Right cardiac atrium (tissue), 5 donors: ENCODE measurements at places on chromosomes 12 and 14.

DNA sequence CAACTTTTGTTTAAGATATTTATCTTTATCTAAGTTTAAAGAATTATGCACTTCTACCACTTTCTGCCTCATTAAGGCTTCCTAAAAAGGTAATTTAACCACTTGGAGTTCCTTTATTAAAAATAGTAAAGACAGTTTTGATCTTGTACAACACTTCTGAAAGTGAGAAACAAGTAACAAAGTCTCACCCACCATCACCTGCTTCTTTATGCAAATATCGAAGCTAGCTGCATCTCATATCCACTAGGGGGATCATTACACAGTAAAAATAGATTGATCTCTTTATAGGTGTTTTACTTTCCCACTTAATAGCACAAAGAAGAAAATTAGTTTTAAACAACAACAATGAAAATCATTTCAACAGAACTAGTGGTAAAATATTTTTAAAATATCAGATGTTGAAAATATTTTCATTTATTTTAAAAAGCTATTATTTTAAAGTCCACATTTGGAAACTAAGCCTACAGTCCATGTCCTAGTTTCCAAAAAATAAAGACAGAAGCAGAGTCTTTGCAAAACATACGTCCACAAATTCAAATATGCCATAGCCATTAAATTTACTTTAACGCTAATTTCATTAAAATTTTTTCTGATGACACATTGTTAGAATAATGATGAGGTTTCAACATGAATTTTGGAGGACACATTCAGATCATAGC, 160.0 kb upstream of the SOX5 start:
- DNase-seq: no peak

- DNase-seq: no peak
These were observed 29.8 kb downstream of the ADGRD1 start for GRCh38 chr12:130983328-130984017.

GRCh38 chr14:24149302-24149969, 2.1 kb downstream of the RNF31 start:
- no peak for DNase-seq

DNA sequence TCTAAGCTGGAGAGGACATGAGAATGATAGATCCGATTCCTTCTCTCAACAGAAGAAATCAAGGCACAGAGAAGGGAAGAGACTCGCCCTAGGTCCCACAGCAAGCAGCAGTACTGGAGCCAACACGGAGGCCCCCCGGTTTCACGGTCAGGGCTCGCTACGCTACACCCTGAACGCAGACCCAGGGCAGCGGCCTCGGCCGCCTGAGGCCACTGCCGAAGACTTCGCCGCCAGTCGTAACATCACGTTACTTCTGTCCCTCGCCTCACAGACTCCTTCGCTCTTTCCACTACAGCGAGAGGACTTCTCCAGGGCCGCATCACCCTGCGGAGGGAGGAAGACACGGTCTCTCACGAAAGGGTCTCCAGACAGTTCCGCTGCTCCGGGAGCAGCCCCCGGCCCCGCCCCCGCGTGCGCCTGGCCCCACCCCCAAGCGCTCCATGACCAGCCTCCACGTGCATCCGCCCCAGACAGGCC, 411 bp upstream of the DCAF4 start:
- DNase-seq: no peak

GRCh38 chr12:81395431-81395830, 317.6 kb downstream of the ACSS3 start:
- no peak for DNase-seq

DNA sequence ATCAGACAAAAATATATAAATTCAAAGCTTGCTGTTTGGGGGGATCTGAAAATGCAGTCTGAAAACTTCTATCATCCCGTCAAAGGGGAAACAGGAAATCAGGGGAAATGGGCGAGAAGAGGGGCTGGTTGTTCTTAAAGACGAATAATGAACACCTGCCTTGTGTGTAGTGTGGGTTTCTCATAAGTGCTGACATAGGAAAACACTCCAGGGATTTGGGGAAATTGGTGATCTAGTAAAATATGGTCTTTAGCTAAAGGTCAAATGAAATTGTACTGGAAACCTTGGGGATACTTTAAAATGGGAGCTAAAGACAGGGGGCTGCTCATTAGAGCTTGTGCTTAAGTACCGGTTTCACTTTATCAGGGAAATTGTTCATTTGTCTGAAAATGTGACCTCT, 39.6 kb upstream of the PIK3C2G start:
- no peak for DNase-seq

GRCh38 chr14:54344445-54344844, 52.4 kb upstream of the CDKN3 start:
- no peak for DNase-seq

DNA sequence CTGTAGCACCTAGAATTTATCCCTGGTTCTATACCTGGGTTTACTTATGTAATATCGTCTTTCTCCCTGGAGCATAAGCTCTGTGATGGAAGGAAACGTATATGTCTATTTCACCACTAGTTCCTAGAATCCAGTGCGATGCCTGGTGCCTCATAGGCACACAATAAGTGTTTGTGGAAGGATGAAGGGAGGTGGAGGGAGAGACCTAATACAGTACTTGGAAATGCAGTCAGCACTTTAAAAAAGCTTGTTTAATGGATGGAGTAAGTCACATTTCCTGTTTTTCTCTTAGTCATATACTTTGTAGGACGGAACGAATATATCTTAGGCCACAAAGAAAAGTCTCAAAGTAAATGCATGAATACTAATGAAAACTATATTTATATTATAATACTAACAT, 186.5 kb upstream of the HMGA2 start:
- DNase-seq: no peak

DNA sequence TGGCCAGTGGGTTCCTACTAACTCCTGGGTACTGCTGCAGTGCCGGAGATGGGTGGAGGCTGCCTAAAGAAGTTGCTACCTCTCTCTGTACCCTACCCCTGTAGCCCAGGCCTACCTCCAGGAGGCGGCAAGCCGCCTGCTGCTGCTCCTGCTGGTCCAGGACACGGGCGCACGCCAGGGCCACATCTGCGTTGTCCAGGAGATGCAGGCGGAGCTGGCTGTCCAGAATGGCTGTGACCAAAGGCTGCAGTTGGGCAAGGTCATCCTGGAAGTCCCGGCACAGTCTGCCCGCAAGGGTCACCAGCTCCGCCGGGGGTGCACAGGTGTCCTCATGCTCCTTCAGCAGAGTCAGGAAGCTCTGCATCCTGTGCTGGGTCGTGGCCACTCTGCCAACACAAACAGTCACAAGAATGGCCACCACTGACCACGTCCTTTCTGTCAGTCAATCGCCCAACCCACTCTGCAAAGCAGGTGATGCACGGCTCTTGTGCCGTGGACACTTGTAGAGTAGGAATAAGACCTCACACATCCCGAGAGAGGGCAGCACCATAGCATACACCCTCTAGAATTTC, 1.6 kb downstream of the ANHX start:
- DNase-seq: no peak

- DNase-seq: no peak
These were observed 17.2 kb downstream of the FAM186B start for GRCh38 chr12:49588281-49588680.

DNA sequence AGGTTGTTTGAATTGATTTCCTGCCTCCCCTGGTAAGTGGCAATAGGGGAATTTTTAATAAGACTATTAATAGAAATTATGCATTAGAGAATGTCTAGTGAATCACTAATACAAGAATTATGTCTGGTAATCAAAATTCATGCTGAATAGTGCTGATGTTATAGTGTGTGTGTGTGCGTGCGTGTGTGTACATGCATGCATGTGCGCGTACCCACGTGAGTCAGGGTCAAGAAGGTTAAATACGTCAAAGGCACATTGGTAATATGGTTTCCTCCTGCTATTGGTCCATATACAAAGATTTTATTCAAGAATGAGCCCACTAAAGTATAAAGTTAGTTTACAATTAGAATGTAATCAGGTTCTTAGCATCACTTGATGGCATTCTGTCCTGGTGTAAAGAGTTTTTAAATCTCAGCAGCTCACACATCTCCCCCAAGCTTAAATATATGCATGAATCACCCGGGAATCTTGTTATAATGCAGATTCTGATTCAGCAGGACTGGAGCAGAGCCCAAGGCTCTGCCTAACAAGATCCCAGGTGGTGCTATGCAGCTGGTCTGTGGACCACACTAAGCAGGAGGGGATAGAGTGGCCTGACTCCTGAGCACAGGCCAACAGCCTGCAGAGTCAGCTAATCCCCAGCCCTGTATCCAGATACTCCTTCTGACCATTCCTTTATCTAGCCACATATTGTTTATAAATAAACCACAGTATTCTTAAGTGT, 43.9 kb downstream of the TTC9 start:
- no peak for DNase-seq

DNA sequence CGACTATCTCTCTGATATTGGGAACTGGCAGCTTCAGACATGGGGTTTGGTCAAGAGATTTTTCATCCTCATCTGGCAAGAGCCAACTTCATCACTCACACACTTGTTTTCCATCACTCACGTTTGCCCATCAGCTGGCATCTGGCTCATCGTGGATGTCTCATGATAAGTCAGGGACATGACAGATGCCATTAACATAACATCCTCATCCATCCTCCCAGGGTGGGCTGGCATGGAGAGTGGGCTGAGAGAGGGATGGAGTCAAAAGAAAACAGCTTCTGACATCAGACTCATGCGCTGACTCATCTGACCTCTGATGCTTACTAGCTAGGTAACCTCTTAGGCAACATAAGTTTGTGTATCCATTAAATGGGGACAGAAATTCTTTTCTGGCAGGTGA, 1.8 kb upstream of the VSX2 start:
- DNase-seq: no peak

DNA sequence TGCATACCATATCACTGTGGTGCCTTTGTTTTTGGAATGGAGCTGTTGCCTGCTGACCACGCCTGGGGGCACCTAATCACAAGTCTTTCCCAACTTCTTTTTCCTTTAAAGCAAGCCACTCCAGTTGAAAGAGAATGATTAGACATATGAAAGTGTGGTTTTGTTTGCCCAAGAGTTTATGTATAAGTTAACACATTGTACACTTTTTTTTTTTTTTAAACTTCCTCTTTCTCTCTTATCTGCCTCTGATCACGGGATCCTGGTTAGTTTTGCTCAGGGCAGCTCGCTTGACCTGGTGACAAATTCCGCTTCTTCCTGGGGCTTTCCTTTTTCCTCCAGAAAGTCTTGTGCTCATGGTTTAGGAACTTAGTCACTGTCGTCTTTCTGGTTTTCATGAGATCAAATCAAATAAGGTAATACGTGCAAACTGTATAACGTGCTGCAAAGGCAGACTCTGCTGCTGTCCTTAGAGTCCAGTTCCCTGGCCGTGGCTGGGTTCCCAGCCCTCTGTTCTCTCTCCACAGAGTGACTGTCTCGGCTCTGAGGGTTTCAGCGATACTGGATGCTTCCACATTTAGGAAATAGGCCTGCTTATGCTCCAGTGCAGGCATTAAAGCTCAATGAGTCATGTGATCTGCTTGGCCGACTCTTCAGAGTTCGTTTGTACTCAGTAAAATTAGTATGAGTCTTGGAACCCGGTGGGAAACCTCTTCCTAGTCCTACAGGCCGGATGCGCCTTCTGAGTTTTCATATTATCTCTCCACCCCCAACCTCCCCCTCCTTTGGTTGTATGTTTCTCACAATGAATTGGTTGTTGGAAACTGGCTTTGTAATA, 15.2 kb downstream of the RASSF3 start:
- DNase-seq: peak; percentile 73

DNA sequence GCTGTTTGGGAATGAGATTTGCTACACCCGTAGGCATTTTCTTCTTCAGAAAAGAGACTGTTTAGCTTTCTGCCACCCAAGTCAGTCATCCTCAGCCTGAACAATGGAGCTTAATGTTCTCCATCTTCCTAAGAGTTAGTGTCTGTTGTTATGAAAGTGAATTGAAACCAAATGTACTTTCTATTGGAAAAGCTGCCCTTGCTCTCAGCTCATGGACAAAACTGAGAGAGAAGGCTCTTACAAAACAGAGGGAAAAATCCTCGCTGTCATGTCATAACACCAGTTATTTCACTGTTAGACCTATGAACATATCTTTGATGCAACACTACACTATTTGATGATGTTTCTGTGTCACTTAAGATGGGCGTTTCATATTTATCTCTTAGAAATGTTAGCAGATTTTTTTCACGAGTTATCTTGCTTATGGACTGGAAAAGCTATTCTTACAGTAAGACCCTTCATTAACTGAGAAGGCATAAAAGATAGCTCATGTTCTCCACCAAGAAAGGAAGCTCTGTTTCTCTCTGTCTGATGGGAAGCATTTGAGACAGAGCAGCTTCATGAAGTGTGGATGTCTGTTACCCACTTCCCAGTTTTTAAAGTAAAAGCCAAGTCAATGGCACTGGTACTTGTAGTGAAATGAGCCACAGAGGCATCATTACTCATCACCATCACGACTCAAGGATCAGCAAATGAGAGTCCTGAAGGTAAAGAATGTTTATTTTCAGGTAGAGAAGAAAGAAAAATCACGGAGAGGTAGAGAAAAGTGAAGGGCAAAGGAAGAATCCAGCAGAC, 483.9 kb downstream of the ZFP36L1 start:
- DNase-seq: no peak

DNA sequence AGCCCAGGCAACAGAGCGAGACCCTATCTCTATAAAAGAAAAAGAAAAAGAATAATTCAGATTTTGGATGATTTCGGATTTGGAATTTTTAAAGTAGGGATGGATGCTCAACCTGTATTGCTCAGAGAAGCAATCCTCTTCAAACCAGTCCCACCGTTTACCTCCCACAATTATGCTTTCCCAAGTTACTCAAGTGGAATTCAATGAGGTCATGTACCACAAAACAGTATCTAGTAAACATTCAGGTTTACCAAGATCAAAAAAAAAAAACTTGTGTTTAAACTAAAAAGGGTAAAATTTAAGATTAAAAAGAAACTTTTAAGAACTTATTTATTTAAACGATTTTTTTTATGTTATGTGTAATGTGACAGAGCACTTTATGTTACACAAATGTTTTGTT, 2.5 kb downstream of the KDM5A start:
- DNase-seq: no peak

DNA sequence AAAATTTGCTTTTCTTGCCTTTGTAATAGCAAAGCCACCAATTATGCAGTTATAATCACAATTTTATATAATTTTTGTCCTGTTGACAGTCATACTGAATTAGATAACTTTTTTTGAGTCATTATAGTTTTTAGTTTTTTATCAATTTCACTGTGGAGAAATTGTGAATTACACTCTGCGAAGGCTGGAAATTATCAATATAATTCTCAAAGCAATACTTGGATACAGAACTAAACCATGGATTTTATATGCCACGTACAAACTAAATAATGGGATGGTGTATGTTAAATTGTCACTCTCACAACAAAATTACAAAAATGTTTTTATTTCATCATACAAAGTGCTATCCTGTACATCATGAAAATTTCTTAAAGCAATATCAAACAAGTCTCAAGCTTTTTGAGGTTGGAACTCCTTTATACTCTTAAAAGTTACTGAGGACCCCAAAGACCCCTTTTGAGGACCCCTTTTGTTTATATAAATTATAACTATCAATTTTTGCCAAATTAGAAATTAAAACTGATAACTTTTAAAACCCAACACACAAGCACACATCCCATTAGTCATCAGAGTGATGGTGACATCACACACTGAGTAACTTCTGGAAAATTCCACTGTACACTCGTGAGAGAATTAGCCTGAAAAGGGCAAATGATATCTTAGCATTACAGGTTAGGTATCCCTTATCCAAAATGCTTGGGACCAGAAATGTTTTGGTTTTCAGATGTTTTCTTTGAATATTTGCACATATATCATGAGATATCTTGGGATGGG, 19.8 kb upstream of the AQP2 start:
- DNase-seq: no peak

GRCh38 chr12:56256326-56256960, 1.7 kb downstream of the ANKRD52 start:
- no peak for DNase-seq
